NCI-H526 (cell line): ENCODE measurements at places on chromosomes 4 and X.

DNA sequence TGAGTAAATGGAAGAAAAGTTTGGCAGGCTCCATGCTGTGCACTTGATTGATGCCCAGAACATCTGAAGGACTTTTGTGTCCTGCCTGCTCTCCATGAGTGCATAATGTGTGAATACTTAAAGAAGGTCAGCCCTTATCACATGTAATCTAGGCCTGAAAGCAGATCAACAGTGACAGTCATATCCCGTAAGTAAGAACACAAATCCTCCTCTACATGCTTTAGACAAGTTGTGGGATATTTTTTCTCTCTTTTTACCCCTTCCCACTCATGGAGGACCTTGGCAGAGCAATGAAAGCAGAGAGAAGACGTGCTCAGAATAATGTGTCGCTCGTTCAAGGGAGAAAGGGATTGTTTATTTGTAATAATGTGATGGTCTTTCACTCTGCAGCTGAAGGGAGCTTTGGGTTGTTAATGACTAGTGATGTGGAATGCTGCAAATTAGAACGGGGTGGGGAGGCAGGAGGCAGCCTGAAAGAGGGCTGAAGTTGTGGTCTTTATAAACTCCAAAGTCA, 286.6 kb downstream of the BMPR1B start:
- DNase-seq: no peak

DNA sequence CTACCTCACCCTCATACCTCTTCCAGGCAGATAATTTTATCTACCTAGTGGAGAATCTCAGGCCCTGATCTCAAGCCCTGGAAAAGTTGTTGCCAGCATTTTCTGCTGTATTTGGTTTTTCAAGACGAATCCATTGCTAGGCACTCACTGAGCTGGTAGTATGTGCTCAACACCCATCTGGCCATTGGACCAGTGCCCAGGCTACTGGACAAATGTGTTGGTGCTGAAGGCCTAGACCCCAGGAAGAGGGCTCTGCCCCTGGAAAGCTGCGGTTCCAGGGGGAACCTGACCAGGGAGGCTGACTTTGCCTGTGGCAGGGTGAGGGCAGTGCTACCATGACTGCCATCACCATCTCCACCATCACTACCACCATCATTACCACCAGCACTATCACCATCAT, 72.4 kb downstream of the PSAPL1 start:
- DNase-seq: no peak

GRCh38 chr4:8547108-8547911, 32.9 kb upstream of the GPR78 start:
- DNase-seq: peak; percentile 10

GRCh38 chr4:185718578-185719499, 93.2 kb downstream of the SORBS2 start:
- no peak for DNase-seq

- no peak for DNase-seq
These were observed 139.9 kb upstream of the SLC4A4 start for GRCh38 chr4:71198958-71199357.

- no peak for DNase-seq
These were observed 24.7 kb upstream of the EPGN start for GRCh38 chr4:74283614-74284013.

DNA sequence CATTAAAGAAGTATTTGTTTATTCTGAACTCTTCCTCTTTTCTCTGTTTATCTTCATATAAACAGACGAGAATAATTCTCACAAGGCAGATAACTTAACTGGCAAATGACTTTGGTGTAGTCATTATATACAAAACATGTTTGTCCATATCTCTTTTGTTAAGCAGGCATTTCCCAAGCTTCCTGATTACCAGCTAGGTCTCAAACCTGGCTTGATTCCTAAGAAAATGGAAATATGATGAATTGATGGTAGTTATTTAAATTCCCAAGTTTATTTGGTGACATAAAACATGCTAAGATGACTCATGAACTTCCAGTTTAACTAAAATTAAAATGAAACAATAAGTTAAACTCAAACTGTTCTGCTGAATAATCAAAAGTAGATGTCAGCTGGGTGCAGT, 96.8 kb downstream of the ARSJ start:
- DNase-seq: no peak

DNA sequence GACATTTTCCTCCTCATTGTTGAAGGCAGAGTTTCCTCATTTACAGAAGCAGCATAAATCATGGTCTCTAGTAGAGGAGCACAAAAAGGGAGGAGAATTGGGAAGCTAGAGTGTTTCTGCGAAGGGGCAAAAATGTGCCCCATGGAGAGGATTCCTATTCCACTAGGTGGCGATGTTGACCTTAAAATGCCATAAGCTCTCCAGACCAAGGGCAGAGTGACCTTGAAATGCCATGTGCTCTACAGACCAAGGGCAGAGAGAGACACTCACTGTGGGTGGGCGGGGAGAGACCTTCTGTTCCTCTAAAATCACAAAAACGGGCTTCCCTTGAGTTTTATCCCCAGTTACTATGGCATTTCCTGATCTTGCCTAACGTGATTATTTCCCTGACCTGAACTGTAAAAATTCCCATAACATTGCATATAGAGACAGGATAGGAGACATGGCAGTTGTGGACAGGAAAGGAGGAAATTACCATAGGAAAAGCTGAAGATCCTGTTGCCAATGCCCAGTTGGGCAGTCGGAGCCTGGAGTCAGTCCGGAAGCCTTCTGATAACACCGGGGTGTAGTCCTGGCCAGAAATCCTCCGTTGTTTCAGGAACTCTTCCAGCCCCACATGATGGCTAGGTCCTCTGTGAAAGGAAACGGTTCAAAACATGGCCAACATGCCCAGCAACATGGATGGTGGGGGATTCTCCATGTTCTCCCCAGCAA, 567.7 kb downstream of the MAGEB5 start:
- peak; percentile 18 for DNase-seq

DNA sequence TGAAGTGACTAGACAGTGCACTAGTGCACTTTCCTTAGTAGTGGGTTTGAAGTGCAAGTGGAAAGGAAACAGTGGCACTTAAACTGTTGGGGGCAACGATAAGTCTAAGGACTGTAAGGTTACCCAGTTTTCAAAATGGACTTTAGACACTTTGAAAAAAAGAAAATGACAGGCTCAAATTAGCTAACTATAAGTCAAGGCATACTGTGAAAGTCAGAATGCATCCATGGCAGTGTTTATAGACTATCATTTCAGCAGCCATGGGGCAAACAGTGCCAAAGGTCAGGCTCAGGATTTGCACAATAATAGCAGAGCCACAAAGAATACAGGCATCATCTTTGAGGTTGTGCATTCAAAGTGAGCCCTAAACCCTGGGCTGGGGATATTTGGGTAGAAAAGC, 104.4 kb downstream of the CXCL13 start:
- DNase-seq: no peak

DNA sequence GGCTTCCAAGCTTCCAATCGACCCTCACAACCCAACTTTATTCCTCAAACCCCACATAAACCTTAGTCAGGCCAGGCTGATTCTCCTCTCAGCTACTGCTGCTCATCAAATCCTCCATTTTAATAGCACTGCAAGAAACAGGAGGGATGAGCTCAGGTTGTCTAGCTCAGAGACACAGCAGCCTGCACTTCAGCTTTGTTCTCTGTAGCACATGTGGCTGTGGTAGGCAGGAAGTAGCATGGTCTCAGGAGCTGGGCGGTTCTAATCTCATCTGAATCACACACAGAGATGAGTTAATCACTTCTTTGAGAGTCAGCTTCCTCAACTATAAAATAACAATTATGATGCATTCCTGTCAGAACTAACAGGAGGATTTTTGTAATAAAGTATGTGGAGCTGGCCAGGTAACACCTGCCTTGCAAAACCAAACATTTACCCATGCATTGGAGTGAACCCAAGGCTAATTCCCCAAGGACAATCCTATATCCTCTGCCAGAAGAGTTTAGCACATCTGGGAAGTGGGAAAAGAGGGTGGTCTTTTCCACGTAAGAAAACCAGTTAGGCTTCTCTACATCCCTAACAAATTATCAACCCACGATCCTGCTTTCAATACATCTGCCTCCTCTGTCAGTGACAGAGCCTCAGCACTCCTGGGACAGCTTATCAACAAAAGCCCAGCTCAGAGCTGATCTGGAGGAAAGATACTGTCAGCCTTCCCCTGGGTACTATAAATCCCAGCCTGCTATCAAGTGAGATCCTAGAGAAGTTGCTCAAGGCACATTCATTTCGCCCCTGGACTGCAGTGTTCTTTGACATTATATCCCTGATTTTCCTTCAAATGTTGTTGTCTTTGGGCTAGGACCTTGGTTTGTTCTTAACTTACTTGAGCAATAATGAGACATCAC, 32.8 kb downstream of the ELOVL6 start:
- peak; percentile 85 for DNase-seq

- DNase-seq: no peak
These were observed 48.0 kb downstream of the SEPTIN11 start for GRCh38 chr4:76997532-76997931.

GRCh38 chr4:182190306-182190705, 52.9 kb upstream of the TENM3 start:
- no peak for DNase-seq

DNA sequence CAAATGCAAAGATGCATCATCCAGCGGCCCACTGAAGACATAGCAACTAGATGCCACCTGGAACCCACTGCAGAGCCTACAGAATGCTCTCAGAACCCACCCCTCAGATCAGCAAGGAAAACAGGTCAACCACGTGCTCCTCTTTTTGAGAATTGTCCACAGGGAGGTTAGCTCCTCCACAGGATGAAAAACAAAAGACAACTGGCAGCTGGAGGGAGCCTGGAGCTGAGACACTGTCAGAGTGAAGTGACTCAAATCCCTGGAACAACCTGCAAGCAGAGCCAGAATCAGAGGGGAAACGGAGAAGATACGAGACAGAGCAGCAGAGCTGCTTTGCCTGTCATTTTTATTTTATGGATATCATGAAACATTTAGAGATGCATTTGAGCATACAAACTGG, 277.6 kb downstream of the GASK1B start:
- DNase-seq: no peak

- DNase-seq: no peak
These were observed 356.0 kb downstream of the ADAM29 start for GRCh38 chr4:175273995-175274753.

DNA sequence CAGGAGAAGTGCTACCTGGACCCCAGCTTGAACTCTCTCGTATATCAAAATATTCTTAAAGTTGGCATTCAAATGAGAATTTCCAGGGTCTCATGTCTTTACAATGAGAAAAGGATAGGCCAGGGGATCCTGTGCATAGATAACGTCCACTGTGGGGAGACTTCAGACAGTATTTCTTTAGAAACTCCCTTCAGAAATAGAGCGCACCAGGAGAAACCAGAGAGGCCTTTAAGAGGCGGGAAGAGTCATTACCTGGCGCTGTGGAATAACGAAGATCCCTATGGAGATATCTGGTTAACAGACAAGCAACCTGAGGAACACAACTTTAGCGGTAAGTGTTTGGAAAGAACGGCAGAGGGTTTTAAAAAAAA, 600 bp downstream of the RADX start:
- DNase-seq: peak; percentile 43

DNA sequence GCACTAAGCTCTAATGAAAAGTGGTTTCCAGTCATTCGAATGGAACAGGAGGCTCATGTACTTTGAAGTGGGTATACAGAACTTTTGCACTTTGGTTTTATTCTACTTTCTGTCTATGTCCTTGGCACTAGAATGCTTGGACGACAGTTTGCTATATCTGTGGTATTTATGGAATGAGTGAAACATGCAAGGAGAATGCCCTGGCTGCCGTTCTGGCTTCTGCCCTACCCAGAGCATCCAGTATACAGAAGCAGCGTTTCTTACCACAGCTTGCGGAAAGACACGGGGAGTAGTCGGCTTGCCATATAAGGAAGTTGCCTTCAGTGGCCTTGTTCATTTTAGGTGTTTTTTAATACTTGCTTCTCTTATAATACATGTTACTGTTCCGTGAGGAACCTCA, 98.0 kb downstream of the TBL1X start:
- no peak for DNase-seq

DNA sequence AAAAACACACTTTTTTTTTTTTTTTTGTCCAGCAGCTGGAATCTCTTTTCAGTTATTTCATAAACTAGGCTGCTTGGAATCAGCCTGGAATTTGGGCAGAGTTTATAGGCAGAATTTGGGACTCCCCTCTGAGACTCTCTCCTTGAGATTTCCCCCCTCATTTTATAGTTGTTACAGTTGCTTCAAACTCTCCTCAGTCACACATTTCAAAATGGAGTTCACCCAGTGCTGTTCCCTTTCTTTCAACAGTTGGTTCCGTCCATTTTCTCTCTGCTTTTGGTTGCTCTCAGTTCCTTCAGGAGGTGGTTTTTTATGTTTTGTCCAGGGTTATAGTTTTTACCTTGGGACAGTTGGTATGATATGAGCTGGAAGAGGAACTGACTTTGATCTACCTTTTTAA, 27.5 kb downstream of the NSD2 start:
- no peak for DNase-seq

GRCh38 chr4:85274955-85275354, 200.0 kb upstream of the ARHGAP24 start:
- DNase-seq: no peak

- DNase-seq: no peak
These were observed 126.6 kb upstream of the SLC4A4 start for GRCh38 chr4:71212216-71212615.

DNA sequence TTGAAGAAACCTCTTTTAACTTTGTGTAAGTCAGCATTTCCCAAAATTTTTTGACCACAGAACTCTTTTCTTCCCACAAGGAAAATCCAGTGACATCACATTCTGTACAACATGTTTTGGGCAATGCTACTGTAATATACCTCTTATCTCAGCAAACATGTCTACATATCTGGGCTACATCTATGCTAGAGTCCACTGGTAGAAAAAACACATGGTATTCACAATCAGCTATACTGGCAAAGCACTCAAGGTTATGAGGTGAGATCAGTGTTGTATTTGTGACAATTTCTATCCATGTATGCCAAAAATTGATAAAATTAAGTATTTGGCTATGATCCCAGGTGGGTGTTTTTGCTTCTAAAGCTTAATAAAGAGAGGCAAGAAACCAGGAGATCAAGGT, 98.0 kb downstream of the ATP11C start:
- no peak for DNase-seq

GRCh38 chr4:61299316-61299715, 99.2 kb downstream of the ADGRL3 start:
- DNase-seq: no peak

- no peak for DNase-seq
These were observed 191.4 kb downstream of the TSPAN5 start for GRCh38 chr4:98466868-98467599.

DNA sequence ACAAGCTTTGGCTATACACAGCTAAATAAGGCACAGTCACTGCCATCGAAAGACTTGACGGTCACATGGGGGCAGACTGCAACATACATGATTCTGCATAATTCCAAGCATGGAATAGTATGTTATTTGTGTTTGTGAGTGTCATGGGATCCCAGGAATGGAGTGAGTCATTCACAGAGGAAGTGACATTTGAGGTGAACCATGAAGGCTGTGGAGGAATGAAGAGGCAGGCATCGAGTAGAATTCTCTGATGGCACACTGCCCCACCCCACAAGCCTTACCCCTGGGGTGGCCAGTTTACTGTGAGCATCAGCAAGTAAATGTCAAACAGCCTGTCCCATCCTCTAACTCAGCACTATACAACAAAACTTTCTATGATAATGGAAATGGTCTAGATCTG, 619.7 kb downstream of the MID1IP1 start:
- DNase-seq: no peak
